ENCODE measurements at places on chromosomes 5 and 9.

GRCh38 chr9:137161558-137162486, 8.0 kb downstream of the LRRC26 start:
- no peak for DNase-seq

DNA sequence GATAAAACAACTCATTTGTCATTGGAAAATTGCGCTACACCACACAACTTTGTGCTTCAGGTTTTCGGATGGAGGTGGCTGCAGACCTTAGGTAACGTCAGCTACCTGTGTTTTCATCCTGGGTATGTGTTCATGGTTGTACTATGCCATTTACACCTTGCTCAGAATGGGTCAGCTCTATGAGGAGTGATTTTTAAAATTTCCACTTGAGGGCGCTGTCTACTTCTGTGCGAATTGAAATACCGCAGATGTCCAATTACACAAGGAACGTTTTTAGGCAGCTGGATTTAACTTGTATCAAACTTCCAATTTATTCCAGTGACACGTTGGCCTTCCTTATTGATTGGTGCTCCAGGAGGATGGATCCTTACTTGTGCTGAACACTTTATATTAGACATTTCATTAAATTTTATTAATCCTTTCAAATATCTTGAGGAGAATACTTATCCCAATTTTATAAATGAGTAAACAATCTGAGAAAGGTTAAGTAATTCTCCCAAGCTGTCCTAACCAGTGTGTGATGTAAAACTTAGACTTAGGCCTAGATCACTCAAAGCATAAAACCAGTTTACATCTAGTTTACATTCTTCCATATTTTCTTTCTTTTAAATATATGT, 23.4 kb downstream of the DMRTA1 start:
- peak; percentile 4 for DNase-seq

DNA sequence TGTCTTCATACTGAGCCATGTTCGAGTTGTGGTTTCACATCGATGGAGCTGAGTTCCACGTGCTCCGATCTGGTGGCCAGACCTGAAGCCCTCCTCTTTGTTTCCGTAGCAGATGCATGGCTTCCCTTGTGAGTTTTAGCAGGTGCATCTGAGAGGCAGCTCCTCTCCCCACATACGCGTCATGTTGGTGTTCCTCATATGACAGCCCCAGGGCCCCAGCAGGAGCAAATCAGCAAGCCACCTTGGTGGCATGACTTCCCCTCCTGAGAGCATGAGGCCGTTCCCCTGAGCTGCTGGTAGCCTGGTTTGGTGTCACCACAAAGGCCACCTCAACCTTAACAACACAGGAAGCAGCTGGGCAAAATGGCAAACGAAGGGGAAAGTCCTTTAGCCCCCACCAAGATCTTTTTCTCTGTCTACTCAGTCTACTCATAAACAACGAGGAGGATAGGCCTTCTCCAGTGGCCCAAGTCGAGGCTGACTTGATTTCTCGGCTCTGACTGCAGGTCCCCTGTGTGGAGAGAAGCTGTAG, 5.9 kb downstream of the CYFIP2 start:
- no peak for DNase-seq

DNA sequence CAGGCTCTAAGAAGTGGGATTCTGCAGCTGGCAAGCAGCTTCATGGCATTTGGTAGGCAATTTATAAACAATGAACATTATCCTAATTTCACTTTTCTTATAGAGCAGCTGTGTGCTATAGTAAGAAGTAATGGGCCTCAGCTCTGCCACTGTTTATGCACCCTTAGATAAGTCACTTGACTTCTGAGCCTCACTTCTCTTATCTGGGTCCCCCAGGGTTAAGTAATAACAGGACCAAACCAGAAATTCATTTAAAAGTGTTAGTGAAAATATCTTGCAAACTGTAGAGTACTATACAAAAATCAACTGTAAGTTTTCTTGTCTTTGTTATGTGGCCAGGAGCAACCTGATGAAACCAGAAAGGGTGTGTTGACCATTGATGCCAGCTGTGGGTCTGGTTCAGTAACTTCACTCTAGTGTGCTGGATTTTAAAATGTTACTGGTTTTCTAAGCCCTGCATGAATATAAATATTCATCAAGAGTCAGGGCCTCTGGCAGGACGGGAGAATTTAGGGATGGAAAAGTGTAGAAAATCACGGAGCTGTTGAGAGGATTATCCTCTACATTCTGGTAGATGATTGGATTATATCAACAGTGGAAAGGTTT, 24.2 kb downstream of the TNFAIP8 start:
- DNase-seq: no peak

GRCh38 chr5:180645274-180646204, 3.9 kb downstream of the FLT4 start:
- DNase-seq: no peak

GRCh38 chr9:92989561-92989960, 42.2 kb downstream of the FGD3 start:
- DNase-seq: no peak

GRCh38 chr9:75431375-75431774, 343.1 kb downstream of the OSTF1 start:
- no peak for DNase-seq

DNA sequence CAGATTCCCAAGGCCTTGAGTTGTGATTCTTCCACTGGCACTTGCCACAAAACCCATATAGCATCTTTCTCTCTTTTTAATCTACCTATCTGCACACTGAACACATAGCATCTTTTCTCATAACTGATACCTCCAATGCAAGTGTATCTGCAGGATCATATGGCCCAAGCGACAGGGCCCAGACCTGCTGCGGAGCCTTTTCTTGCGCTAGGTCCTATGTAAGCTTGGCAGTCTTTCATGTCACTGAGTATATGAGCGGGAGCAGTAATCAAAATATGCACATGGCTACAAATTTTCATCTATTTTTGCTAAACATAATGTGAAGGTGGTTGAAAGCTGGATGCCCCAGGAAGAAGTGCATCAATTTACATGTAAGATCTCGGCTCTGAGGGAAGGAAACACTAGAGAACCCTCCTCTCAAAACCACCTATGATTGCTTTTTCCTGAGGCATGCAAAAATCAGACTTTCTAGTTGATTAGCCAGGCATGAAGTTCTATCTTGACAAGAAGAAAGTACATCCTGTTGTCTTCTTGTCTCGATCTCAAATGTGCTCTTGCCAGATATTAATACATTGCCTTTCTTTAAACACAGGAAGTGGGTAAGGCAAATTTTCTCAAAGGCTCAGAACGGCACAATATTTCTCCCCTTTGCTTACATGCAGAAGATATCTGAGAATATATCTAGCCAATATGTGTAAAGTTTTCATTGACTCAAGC, 26.9 kb upstream of the CEMIP2 start:
- no peak for DNase-seq

- no peak for DNase-seq
These were observed 302.4 kb downstream of the RAB3C start for GRCh38 chr5:58885260-58885659.

- DNase-seq: no peak
These were observed 104.4 kb upstream of the FCN2 start for GRCh38 chr9:134776080-134776796.

DNA sequence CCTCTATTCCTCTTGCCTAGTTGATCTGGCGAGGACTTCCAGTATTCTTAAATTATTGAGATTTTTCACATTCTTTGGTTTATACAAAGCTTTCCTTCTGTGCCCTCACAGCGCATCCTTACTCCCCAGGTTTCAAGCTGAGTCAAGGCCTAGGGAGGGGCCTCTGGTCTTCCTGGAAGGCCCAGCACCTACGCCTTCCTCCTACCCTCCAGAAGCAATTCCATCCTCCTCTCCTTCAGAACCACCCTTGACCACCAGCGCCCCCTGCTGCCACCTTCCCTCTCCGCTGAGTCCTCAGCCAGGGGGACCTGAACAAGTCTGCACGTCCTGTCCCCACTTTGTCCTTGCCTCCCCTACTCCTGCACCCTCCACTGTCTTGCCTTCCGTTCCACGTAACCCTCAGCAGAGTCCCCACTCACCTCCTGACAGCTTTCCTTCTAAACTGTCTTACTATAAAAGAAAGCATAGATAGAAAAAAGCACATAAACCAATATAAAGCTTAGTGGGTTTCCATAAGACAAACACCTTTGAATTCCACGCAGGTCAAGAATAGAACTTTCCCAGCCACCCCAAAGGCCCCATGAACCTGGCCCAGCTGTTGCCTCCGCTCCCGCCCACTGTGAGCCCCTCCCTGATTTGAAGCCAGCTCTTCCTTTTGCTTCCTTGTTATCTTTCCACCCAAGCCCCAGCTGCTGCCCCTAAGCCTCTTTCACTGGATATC, 63.0 kb upstream of the CTSL start:
- no peak for DNase-seq

DNA sequence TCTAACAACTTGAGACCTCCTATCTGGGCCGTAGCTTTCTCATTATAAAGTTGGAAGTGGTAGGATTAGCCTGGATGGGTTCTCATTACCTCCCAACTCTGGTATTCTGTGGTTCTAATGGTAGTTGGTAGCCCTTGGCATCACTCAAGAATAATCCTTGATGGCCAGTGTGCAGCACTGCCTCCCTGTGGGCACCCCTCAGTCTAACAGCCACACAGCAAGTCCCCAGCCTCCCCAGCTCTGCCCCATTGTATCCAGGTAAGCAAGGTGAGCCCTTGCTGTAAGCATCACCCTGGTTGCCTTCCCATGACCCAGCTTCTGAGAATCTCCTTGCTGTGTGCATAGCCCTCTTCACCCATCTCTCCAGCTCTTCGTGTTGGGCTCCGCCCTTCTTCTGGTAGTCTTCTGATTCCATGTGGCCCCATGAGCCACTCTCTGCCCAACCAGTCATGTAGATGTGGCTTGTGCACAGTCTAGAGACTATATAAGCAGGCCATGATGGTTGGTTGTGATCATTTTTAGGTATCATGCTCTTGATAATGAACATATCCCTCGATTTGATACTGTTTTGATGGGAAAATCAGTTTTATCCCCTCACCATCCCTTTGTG, 57.6 kb upstream of the GRHPR start:
- no peak for DNase-seq

GRCh38 chr5:429453-430188, 13.4 kb upstream of the EXOC3 start:
- no peak for DNase-seq

- DNase-seq: no peak
These were observed 83.8 kb downstream of the SEMA4D start for GRCh38 chr9:89413963-89414638.

GRCh38 chr9:95459851-95460517, 56.8 kb downstream of the PTCH1 start:
- no peak for DNase-seq

DNA sequence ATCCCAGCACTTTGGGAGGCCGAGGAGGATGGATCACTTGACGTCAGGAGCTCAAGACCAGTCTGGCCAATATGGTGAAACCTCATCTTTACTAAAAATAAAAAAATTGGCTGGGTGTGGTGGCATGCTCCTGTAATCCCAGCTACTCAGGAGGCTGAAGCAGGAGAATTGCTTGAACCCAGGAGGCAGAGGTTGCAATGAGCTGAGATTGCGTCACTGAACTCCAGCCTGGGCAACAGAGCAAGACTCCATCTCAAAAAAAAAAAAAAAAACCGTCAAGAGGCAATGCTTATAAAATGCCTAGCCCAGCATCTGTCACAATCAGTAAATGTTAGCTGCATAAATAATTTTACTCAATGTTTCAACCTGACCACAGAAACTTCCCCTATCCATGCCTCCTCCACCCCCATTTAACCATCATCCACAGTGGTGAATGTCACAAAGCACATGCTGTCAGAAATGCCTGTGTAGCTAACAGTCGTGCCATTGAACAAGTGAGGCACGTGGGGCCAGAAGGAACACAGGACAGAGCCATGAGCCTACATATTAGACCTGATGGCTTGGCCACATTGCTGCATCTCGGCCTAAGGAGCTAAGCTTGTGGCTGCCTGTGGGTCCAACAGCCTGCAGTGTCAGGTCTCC, 16.8 kb upstream of the TCOF1 start:
- DNase-seq: no peak

GRCh38 chr5:33330426-33330825, 110.3 kb upstream of the TARS1 start:
- no peak for DNase-seq

- DNase-seq: no peak
These were observed 17.9 kb downstream of the ANXA6 start for GRCh38 chr5:151139646-151140045.

- no peak for DNase-seq
These were observed 83.3 kb upstream of the TRIO start for GRCh38 chr5:14059810-14060209.

DNA sequence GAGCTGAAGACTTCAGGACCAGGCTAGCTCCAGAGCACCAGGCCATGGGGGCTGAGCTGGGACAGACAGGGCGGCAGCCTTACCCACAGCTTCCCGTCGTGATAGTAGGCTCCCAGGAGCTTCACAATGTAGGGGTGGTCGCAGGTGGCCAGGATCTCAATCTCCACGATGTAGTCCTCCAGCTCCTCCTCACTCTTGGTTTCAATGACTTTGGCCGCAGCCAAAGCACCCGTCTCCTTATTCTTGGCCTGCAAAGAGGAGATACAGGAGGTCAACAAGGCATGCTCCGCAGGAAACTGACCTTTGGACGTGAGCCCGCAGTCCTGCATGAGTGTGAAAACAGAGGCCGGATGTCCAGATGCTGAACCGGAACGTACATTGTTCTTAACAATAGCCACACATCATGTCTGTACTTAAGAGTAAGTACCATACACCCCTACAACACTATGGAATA, 31.5 kb downstream of the STK10 start:
- DNase-seq: no peak

GRCh38 chr5:142736247-142736632, 33.9 kb upstream of the ARHGAP26 start:
- DNase-seq: no peak

GRCh38 chr5:1090538-1090937, 21.3 kb downstream of the SLC12A7 start:
- no peak for DNase-seq

DNA sequence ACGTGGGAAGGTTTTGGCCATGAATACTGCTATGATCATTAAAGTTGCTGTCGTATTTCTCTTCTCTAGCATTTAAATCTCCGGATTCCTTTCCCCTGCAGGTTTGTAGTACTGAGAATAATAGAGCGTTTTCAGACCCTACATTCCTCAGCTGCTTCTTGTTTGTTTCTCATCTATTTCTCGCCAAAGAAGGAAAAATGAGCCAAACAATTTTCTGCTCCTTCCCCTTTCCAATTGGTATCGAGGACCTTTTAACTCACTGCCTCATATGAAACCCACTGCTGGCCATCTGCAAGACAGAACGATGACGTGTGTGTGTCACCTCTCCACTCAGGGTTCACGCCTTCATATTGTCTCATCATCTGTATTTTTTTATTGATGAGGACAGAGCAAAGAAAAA, 689.4 kb upstream of the WWC1 start:
- no peak for DNase-seq

DNA sequence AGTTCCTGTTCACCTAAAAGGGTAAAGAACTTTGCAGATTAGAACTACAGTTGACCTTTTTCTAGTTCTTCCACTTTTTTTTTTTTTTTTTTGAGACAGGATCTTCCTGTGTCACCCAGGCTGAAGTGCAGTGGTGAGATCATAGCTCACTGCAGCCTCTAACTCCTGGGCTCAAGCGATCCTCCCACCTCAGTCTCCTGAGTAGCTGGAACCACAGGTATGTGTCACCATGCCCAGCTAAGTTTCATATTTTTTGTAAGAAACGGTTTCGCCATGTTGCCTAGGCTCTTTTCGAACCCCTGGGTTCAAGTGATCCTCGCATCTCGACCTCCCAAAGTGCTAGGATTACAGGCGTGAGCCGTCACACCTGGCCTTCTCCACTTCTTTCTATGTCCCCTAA, 39.7 kb upstream of the TNFAIP8 start:
- no peak for DNase-seq
